ENCODE measurements at places on chromosomes 11 and 22.

DNA sequence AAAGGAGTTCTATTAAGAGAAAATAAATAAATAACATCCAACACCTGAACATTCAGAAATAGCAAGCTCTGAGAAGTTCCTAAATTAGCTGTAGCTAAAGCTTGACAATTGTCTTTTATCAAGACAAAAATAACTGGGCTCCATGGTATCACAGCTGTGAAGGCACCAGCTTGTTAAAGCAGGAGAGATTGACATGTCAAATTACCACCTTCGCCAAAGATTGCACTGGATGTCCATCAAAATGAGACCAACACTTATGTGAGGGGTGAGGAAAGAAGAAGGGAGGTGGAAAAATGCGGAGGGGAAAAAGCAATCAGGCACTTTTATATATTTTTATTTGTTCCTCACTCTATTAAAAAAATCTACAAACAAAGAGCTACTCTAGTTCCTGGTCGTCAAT, 1827.5 kb upstream of the RAG2 start:
- DNase-seq = no peak

DNA sequence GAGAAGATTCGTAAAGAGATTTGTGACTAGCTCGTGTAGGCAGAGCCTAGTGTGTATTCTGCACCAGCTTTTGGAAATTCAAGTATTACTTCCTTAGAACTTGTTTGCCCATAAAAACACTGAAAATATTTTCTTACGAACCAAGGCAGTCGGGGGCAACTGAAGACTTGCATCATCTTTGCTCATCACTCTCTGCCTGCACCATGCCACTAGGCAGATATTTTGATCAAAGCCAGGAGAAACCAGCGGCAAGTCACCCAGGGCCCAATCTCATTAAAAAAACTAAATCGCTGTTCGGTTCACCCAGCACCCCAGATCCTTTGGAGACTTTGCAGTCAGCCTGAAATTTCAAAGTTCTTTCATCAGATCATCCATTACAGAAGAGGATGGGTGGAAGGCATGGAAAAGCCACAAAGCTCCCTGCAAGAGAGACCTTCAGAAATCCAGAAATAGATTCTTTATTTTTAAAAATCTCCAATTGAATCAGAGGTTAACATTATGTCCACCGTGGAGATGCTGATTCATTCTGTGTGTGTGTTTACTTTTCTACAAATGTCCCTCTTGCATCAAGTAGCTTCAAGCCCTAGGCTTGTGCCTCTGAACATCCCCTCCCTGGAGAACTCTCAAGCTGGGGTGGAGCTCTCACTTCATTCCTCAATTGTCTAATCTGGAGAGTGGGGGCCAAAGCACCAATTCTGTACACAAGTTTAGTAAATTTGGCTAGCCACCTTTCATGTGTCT, 78.4 kb downstream of the ETS1 start:
- no peak for DNase-seq

- no peak for DNase-seq
These were observed 123.9 kb downstream of the CTTN start for GRCh38 chr11:70522309-70522592.

- DNase-seq = no peak
These were observed 13.0 kb upstream of the CDC42EP2 start for GRCh38 chr11:65301491-65302329.

GRCh38 chr22:17411213-17411612, 42.0 kb downstream of the CECR2 start:
- DNase-seq = no peak

GRCh38 chr22:32760815-32761214, 40.7 kb upstream of the TIMP3 start:
- DNase-seq = no peak

DNA sequence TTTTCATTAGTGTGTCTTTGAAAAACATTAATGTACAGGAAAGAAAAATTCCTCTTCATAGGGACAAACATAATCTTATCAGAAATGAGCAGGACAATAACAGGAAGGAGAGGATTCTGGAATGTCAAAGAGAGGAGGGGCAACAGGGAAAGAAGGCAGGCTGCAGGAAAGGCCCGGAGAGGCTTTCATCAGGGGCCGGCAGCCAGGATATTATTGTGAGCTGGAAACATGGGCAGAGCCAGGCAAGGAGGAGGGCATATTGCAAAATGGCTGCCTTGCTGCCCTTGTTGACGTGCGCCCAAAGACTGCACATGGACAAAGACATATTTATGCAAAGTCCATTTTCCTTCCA, 433.7 kb downstream of the ETS1 start:
- no peak for DNase-seq

- no peak for DNase-seq
These were observed 1.6 kb upstream of the TIRAP start for GRCh38 chr11:126281245-126281644.

DNA sequence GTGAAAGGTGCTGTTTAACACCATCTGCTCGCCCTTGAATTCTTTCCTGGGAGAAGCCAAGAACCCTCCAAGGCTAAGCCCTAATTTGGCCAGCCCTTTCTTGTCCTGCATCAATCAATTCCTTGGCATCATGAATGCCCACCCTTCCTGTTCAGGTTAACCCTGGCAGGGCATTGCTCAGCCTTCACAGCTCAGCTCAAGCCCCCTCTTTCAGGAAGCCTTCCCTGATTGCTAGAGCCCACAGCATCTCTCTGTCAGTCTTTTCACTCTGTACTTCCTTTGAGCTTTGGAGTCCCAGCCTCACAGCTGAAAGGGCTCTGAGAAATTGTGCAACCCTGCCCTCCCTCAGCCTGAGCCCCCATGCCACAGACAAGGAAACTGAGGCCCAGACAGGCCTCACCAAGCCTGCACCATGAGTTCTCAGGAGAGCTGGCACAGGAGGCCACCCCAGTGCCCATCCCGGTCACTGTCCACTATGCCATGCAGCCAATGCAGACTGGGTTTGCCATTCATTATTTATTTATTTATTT, 16.9 kb downstream of the RPL3 start:
- DNase-seq = no peak

GRCh38 chr11:120024046-120024445, 113.9 kb downstream of the TRIM29 start:
- peak; percentile 6 for DNase-seq

DNA sequence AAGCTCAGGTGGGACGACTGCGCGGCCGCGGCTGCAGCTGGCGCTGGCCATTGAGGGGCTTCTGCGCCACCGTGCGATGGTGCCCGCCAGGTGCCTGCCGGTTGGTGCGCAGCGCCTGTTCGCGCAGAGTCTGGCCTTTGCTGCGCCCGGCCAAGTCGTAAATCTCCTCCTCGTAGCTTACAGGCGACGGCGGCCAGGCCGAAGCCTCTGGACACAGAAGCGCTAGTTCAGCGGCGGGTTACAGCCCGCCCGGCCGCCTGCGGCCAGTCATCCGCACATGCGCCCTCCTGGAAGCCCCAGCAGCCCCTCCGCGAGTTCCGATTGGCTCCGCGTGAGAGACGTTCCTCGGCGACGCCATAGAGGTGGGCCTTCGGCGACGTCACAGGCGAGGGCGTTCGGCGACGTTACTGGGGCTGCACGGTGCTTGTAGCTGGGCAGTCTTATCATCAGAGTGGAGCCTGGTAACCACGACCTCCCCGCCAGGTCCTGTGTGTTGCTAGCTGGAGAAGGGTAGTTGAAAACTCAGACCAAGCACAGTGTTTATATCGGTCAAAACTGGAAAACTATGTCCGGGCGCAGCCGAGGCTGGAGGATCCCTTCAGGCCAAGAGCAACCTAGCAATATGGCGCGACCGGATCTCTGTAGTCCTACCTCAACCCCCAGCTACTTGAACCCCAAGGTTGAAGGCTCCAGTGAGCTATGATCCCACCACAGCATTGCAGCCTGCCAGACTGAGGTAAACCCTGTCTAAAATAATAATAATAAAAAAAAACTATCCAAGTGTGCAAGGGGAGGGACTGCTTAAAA, 265.7 kb downstream of the OR4C45 start:
- no peak for DNase-seq

DNA sequence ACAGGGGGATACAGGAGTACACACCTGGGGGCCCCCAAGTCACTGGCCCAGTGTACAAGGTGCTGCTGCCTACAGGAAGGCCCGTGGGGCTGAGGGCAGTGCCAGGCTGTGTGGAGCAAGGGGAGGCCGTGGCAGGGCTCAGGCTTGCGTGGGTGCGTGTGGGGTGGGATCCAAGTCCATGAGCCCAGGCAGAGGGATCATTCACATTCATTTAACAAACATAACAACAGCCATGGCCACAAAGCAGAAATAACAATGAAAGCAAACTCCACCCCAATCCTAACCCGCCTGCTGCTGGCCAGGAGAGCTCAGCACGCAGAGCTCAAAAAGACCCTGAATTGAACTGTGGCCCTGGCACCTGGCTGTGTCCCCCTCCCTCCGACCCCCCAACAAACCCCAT, 17.0 kb upstream of the SCGB1A1 start:
- DNase-seq = no peak

DNA sequence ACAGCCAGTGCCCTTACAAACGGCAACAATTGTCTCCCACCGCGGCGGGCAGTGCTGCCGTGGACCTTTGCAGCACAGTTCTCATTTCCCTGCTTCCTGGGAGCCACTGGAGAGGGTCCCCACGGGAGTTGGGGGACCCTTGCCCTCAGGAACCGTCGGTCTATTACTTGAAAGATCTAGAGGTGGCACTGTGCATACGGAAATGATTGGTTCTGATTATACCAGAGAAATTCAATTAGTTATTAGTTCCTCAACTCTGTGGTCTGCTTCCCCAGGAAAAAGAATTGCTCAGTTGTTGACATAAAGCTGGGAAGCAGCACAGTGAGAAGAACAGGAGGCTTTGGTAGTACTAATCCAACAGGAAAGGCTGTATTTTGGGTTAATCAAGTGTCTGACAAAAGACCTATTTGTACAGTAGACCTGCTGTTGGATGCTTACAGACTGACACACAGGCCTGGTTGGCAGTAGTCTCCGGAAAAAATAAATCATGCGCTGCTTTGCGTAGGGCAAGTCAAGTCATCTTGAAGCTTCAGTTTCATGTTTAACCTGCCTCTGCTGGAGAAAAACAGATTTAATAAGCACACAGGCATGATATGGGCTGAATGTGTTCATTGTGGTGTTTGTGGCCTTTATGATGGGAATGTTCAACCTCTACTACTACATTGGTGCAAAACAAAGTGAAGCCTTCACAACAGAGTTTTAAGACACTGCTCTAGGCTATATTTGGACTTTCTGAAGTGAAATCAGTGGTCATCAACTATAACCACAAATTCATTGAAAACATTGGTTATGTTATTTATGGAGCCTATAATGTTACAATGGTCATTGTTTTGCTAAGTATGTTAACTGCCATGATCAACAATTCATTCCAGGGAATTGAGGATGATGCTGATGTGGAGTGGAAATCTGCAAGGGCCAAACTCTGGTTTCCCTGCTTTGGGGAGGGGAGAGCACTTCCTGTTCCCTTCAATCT, 54.6 kb upstream of the SC5D start:
- DNase-seq = no peak

- DNase-seq = no peak
These were observed 8.9 kb upstream of the SYT8 start for GRCh38 chr11:1825785-1826451.

- DNase-seq = peak; percentile 50
These were observed 61.4 kb downstream of the SLC1A2 start for GRCh38 chr11:35357923-35358322.

DNA sequence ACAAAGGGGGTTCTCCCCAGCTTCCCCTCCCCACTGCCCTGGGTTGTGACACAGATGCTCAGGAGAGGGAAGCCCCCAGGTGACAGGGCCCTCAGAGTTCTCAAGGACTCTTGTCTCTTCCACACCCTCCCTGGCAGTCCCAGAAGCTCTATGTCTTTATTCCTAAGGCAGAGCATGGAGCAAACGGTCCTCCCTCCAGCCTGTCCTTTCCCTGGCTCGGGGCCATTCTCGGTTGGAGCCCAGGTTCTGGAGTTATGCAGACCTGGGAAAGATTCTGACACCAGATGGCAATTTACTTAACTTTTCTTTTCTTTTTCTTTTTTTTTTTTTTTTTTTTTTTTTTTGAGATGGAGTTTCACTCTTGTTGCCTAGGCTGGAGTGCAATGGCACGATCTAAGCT, 186.6 kb downstream of the CEP164 start:
- DNase-seq = no peak

DNA sequence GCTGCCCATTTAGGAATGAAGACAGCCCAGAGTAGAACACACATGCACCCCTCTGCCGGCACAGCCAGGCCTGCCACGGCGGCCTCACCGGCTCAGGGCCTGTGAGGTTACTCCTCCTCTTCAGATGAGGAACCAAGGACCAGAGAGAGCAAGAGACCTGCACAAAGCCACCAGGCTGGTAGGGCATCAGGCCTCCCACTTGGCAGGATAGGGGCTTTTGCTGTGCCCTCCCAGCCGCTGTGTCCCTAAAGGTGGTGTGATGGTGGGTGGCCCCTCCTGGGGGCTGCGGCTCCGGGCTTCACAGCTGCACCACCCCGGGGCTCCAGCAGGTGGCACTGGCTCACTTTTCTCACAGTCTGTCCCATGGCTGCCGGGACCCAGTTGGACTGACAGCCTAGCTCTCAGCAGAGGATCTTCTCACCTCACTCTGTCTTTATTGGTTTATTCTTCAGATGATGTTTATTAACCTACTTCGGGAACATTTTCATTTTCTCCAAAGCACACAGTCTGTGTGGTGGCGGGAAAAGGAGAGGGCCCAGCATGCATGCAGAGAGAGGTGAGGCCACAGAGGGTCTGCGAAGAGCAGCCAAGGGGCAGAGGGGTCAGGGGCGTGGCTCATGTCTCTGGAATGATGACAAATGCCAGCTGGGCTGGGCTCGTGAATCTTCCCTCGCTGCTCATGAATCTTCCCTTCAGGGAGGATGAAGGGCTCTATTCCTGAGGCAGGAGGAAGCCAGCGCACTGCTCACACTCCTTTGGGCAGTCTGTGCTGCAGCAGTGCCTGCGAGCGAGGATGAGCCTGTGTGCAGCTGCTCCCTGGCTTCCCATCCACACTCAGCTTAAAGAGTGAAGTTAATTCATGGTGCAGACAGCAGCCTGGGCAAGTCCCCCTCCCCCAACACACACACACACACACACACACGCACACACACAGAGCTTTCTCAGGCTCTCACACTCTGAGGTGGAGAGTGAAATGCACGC, 101.1 kb upstream of the PITPNB start:
- DNase-seq = peak; percentile 68

GRCh38 chr11:105081412-105082150, 36.4 kb upstream of the CARD16 start:
- no peak for DNase-seq

GRCh38 chr11:22343371-22344032, 5.3 kb downstream of the SLC17A6 start:
- no peak for DNase-seq

GRCh38 chr11:19392321-19392720, 151.6 kb upstream of the E2F8 start:
- DNase-seq = no peak

- DNase-seq = no peak
These were observed 32.3 kb upstream of the ME3 start for GRCh38 chr11:86704710-86705109.

- DNase-seq = no peak
These were observed 4.5 kb downstream of the BANF1 start for GRCh38 chr11:66006891-66007176.
